ENCODE measurements at places on chromosomes 11 and 22.

GRCh38 chr11:68145120-68145866 is 24.1 kb upstream of the CHKA start:
- DNase-seq = no peak

GRCh38 chr11:64654958-64655541 is 64.0 kb downstream of the SLC22A12 start:
- DNase-seq = no peak

- no peak for DNase-seq
Observed at GRCh38 chr11:74671520-74672196, 59.6 kb downstream of the CHRDL2 start.

GRCh38 chr11:86941871-86942599 is 13.2 kb downstream of the FZD4 start:
- DNase-seq = no peak

DNA sequence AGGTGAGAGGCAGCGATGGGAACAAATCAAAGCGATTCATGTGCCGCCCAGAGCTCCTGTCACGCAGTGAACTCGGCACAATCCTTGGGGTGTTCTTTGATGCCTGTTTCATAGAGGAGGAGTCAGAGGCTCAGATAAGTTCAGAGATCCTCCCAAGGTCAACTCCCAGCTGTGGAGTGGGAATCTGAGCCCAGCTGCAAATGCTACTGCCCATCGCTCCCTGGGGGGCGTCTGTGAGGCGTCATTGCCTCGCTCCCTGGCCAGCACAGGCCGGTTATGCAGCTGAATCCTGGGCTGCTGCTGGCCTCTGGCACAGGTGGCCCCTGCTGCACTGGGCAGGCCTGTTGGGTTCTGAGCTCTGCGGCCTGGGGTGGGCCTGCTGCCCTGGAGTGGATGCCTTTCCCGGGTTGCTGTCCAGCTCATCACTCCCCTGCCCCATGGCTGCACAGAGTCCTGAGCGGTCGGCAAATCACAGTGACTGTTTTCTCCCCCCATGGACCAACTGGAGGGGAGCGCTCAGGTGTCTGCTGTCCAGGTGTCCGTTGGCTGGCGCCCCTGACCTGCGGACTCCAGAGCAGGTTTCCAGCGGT is 36.3 kb upstream of the SHISAL1 start:
- DNase-seq = no peak

DNA sequence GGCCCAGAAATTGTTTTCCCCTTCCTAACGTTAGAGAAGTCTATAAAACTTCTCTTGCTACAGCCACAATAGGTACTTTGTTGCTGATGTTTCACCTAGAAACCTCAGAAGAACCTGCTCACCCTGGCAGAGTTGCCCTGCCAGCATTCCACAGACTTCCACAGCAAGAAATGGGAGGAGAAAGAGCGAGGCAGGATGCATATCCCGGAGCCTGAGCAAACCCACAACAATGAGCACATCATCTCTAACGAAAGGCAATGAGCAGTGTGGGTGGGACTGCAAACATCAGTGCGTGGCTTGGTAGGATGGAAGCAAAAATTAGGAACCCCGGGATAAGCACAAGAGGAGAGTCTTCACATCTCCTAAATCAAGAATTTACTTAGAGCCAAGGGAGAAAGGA is 892.3 kb downstream of the OPCML start:
- DNase-seq = no peak

DNA sequence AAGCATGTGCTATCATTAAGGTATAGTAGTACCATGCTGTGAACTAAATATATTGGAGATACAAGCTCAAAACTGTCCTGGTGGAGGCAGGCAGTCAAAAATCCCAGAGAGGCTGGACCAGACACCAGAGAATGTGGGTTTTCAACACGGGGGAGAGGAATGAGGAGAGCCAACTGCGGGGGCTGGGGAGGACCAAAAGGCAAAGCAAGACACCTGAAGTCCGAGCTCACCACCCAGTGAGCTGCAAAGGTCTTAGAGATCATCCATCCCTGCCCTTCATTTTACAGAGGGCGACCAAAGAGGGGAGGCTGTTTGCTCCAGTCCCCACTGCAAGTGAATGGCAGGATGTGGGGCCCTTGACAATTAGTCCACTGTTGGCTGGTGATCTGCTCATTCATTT is 10.0 kb downstream of the RIBC2 start:
- no peak for DNase-seq

DNA sequence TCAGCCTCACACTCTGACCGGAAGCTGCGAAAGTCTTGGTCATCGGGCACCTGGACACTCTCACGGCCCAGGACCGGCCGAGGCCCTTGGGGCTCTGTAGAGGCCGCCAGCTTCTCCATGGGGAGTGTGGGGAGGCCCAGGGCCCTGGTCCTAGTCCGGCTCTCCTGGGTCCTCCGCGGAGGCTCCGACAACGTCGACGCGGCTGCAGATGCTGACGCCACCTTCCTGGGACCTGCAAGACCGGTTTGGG is 12.9 kb downstream of the STARD10 start:
- no peak for DNase-seq

GRCh38 chr11:116725434-116726221 is 47.2 kb downstream of the BUD13 start:
- DNase-seq = peak; percentile 47

GRCh38 chr22:40739721-40740120 is 60.4 kb downstream of the MCHR1 start:
- no peak for DNase-seq

- DNase-seq = peak; percentile 45
Observed at GRCh38 chr11:77082838-77083565, 16.2 kb downstream of the CAPN5 start.

DNA sequence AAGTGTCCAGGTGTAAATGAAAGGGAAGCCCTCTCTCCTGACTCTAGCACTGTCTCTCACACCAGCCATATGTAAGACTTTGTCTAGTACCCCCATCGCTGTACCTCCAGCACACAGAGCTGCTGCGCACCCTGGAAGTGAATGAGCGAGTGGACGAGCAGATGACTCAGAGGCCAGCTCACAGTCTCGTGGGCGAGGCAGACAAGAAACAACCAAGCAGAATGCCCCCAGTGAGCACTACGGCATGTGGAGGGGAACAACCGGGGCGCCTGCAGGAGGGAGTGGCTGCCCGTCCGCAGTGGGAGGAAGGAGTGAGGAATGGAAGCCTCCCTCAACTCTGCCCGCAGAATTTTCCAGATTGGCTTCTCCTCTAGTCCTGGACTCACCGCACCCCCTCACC is 46.4 kb downstream of the MCM5 start:
- peak; percentile 48 for DNase-seq

DNA sequence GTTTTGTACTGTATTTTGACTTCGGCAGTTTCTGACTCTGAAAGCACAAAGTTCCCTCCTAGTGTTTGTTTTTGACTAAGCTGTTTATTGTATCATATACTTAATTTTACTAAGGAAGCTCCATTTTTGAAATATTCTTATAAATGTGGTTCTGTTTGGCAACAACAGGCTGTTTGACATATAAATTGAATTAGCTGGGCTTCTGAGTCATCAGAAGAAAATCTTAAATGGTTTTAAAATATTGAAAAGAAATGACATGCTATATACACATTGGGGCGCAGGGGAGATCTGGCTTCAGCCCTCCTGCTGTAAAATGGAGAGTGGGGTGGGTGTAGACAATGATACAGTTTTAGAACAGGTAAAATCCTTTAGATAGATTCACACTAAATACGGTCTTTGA is 38.6 kb downstream of the SHISA8 start:
- DNase-seq = no peak

DNA sequence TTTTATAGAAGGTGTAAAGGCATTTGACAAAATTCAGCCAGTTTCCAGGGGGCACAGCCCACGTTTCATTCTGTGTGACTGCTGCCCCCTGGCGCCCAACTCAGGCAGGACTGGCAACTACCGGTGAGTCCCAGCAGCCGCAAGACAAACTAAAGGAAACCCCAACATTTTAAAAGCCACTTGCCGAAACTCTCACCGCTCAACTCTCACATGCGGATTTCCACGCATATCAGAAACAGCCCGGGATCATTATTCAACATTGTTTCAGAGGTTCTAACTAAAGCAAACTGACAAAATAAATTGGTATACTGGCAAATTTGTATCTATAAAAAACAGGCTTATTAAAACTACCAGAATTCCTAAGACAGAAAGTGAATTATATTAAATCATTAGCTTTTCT is 48.2 kb downstream of the MORC2 start:
- peak; percentile 91 for DNase-seq

DNA sequence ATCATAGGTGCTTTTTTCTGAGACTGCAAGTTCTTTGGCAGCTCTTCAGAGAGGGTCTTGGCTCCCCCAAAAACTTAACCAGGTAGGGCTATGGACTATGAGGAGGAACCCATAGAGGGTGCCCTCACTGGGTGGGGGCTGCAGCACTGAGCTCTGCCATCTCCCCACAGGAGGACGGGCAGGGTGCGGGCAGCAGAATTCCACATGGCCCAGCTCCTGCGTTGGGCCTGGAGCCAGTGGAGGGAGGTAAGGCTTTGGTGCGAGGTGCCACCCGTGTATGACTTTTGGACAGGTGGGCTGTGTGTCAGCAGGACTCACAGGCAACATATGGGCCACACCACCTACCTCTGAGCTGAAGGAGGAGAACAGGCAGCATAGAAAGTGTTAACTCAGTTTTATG is 58.4 kb downstream of the PISD start:
- no peak for DNase-seq

GRCh38 chr11:68992743-68993255 is 12.0 kb upstream of the MRGPRD start:
- peak; percentile 40 for DNase-seq

DNA sequence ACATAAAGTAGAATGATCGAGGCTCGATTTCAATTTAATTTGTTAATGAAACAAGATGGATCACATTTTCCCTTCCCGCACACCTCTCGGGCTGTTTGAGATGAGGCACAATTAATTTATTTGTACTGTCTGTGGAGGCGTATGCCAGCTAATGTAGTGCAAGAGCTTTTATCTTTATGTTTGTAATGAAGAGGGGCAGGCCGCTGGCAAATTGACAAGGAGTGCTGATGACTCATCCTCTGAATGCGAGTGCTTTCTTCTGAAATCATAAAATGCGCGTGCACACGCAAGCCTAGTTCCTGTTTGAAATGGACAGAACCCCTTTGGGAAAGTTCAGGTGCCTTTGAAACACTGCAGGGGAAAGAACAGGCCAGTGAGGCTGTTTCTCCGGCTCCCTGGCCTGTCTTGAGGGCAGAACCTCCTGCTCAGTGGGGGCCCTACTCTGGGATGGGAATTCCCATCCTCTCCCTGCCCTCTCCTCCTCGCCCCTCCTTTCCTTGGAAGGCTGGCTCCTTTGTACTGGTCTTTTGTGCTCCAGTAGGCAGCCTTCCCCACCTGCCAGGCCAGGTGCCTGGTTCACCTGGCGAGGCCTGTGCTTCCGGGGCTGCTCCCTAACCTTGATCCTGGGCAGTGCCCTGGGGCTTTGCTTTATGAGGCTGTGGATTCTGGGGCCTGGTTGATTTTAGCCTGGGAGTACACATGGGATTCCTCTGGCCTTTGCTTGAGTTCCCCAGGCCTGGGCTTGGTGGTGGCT is 50.3 kb downstream of the TEAD1 start:
- peak; percentile 94 for DNase-seq

DNA sequence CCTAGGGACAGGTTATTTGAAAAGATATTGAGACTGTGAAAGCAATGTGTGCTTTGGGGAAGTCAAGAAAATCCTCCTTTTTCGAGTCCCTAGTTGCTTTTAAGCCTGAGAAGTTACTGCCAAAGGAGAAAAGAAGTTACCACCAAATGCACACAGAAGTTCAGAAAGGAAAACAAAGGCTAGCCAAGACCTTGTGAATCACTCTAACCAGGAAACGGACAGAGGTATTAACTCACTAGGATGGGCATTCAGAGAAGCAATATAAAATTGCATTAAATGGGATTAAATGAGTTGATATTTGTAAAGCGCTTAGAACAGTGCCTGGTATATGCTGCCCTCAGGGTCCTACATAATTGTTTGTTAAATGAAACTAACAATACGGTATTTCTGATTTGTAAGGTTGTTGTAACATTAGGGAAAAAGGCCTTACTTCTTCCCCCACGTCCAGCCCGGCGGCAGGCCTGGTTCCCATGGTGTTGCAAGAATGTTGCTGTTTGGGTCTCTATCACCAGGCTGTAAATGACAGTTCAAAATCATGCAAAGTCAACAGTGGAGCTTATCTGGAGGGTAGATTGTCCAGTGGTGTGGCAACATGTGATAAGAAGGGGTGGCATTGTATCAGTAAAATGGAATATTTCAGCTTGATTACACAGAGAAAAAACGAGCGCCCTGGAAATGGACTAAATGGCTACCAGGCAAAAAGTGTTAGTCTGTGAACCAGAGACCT is 7.1 kb downstream of the TMA7B start:
- DNase-seq = peak; percentile 64

GRCh38 chr22:30876221-30876751 is 92.3 kb downstream of the MORC2 start:
- DNase-seq = no peak

- no peak for DNase-seq
Observed at GRCh38 chr11:121654843-121655536, 202.2 kb upstream of the SORL1-AS1 start.

DNA sequence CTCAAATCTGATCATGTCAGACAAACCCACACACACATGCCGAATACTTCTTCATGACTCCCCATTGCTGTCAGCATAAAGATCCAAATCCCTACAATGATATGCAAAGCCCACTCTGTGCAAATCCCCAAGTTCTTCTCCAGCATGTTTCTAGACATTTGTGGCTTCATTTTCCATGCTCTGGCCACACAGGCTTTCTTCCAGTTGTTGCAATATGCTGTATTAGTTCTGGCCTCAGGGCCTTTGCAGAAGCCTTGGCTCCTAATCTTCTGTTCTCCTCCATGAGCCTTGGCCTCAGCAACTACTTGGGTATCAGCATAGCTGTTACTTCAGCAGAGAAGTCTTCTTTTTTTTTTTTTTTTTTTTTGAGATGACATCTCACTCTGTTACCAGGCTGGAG is 49.6 kb downstream of the NAV2 start:
- DNase-seq = no peak

DNA sequence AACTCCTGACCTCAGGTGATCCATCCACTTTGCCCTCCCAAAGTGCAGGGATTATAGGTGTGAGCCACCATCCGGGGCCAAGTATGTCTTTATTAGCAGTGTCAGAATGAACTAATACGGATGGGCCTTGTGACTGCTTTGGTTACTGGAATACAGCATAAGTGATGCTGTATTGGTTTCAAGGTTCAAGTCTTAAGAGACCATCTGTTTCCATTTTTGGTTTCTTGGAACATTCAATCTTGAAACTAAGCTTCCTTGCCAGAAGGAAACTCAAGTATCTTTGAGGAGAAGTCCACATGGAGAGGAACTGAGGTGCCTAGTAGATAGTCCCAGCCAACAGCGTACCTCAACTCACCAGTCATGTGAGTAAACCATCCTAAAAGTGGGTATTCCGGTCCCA is 58.8 kb downstream of the APOL3 start:
- DNase-seq = no peak

DNA sequence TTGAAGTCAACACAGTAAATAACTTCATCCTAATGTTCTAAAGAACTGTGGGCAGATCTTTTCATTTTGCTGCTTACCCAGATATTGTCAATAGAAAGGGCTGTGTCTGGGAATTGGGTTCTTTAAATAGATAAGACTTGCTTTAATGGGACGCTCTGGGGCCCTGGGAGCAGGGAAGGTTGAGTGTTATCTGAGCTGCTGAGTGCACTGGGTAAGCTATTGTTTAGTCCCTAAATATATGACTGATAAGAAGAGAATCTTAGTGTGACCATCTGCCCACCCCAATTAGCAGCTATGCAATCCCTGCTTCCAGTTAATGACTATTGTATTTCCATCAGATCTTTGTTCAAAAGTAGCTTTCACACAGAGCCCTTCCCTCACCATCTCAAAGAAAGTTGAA is 44.4 kb downstream of the ARHGAP42 start:
- DNase-seq = no peak

All from Peyer's patch (tissue), 4 donors.